CD8-positive, alpha-beta memory T cell (primary cell): ENCODE measurements at places on chromosomes 2 and 18.

DNA sequence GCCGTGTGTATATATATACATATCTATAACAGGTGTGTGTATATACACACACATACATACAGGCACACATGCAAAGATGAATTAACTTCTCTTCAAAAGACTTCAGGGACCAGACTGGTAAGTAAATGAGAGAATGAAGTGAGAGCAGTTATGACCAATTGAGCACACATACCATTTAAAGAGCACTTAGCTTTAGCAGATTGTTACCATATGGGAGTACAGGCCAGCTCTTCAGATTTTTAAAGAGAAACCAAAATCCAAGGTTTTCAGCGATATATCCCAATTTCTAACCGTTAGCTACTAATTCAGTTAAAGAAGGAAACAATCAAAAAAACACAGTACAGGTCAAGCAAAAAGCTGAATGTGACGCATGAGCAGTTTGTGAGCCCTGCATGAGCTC is 23.7 kb downstream of the INPP1 start:
- DNase-seq, result no peak

GRCh38 chr2:132677661-132678060 is 7.7 kb upstream of the LYPD1 start:
- DNase-seq, result no peak

- DNase-seq, result no peak
These were observed 263.9 kb downstream of the FIGN start for GRCh38 chr2:163471947-163472346.

DNA sequence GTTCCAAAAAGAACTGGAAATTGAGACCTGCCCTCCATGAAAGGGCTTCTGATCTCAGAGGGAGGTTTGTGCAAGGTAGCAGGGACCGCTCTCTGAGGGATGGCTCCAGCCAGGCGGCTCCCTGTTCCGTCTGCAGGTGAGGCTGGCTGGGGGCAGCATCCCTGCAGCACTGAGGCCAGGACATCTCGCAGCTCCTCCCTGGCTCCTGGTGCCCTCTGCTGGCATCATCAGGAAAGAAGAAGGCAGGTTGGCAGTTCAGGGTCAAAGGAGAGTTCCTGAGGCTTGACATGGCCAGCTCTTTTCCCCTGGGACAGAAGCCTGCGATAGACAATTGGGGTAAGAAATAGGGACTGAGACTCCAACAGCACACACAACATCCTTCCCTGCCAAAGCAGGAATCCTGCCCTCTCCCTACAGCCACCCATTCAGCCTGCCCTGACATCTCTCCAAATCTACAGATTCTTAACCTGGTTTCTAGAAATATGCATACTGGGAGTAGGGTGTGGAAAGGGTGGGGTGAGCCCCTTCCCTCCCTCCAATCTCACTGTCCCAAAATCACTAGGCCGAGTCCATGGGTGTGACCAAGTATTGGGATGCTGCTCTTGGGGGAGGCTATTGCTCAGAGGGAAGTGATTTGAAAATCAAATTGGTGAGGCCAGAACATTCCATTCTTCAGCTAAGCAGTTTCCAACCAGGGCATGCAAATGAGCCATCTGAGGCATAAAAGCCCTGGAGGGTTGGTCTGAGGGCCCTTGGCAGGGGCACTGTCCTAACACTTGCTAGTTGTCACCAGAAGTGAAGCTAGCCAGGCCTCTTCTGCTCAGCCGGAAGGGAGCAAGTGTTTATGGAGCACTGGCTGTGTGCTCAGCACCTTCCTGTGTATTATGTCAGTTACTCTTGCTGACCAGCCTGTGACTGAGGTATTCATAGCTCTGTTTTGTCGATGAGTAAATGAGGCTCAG is 185.4 kb downstream of the TFCP2L1 start:
- DNase-seq, result no peak

DNA sequence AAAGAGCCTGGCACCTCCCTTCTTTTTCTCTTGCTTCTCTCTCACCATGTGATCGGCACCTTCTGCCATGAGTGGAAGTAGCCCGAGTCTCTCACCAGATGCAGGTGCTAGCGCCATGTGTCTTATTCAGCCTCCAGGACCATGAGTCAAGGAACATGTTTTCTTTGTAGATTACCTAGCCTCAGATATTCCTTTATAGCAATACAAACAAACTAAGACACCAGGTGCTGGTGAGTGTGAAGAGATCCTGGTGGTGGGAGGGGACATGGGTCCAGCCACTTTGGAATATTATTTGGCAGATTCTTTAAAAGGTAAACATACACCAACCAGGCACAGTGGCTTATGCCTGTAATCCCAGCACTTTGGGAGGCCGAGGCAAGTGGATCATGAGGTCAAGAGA is 5.9 kb upstream of the USP40 start:
- DNase-seq, result no peak

- DNase-seq, result no peak
These were observed 859.5 kb downstream of the LRP1B start for GRCh38 chr2:141271346-141271745.

DNA sequence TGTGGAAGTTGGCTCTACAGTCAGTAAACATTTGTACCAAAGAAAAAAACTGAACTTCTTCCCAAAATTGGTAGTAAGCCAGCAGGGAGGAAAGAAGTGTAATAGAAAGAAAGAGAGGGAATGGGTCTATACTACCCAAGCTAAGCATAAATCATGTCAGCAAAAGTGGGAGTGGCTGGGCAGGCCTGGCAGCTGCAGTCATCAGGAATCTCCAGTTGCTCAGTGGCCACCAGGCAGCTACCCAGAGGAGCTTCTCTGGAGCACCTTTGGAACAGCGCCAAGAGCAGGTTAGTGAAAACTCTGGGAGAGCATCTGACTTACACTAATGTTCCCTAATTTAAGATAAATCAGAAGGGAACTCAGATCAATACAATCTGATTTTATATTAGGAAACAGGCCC is 14.3 kb downstream of the FRZB start:
- no peak for DNase-seq

GRCh38 chr2:26327291-26328272 is 18.4 kb upstream of the SELENOI start:
- DNase-seq, result no peak

- DNase-seq, result no peak
These were observed 120.9 kb downstream of the MMADHC start for GRCh38 chr2:149466635-149467034.

DNA sequence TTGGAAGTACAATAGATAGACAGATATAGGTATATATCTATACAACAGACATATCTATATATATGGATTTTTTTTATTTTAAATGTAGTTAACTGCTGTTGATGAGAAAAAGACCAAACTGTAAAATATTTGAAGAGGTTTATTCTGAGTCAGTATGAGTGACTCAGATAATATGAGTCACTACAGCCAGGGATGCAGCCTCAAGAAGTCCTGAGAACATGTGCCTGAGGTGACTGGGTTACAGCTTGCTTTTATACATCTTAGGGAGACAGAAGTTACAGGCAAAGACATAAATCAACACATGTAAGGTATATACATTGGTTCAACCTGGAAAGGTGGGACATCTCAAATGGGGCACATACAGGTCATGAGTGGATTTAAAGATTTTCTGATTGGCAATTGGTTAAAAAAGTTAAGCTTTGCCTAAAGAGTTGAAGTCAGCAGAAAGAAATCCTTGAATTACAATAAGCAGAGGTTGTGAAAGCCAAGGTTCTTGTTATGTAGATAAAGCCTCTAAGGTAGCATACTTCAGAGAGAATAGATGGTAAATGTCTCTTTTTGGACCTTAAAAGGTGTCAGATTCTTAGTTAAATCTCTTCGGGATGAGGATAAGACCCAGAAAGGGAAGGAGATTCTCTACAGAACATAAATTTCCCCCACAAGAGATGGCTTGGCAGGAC is 149.9 kb downstream of the RBM43 start:
- no peak for DNase-seq

GRCh38 chr2:139885921-139886498 is 1105.8 kb upstream of the NXPH2 start:
- no peak for DNase-seq

DNA sequence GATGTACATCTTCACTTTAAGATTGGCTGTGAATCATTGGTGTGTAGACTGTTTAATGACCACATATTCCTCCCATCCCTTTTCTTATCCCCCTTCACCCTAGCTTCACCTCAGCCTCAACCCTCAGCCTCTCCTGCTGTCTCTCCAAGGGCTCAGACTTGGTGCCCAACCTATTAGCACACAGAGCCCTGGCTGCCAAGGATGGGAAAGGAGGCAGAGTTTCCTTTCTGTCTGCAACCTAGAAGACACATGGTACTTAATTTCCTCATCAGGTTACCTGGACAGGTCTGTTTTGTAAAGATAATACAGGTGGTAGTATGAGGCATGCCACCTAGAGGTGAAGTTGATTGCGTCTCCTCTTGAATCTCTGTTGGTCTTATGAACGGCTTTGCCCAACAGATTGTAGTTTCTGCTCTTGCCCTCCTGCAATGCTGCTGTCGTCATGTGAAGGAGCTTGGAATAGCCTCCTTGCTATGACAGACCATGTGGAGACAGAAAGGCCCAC is 44.5 kb upstream of the RMND5A start:
- DNase-seq, result no peak

DNA sequence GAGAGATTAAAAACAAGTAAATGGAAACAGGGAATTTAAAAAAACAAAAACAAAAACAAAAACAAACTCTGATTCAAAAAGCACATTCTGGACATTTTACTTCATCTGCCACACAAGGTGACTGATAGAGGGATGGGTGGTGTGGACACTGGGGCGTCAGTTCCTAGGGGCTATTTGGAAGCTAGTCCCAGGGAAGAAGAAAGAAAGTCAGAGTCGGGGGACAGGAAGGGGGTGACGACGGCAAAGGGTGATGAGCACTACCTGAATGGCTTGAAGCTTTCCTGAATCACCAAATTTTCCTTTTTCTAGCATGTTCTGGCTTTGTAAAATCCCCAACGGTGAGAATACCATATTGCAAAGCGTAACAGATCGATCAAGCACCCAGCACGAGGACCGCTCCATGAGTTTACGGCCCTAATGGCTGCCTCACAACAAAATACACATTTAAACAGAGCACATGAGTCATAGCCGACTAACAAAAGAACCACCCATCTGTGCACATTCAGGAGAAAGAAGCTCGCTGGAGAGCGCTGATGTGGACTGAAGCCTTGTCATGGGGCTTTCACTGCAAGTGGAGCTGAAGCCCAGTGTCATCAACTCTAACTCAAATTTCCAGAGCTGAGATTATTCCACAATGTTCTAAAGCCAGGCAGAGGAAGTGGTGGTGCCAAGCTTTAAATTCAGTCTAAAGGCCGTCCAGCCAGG is 178.9 kb downstream of the LNPK start:
- DNase-seq, result no peak

DNA sequence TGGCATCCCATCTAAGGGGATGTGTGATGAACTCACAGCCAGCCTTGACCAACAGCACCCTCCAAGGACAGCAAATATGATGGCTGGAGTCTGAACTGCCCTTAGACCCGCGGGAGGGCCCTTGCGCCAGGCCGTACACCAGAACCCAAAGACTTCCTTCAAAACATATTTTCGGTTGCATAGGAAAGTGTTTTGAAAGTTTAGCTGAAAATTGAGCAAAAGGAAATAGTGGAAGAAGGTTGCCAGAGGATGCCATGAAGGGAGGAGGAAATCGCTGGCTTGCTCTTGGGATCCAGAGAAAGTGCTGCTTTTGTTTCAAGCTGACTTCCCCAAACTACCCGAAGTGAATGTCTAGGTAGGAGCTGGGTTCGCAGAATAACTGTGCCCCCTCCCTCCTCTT is 61.3 kb downstream of the IL1R2 start:
- DNase-seq, result no peak
